ENCODE measurements at places on chromosomes 4 and X.

DNA sequence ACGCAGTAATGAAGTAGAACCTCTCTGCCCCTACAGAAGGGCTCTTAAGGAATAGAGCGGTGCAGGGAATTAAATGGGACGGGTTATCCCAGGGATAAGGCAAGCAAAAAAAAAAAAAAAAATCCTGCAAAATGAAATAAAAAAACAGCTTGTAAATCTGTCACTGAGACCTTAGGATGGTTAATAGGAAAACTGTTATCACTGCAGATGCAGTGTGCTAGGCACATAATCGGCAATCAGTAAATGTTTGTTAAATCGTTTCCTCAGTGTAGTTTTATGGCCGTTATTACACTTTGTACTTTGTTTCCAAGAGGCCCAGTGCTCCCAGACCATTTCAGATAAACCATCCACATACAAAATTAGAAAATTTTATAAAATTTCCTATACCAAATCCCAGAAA, 1.0 kb downstream of the HNRNPH2 start:
- DNase-seq = no peak

DNA sequence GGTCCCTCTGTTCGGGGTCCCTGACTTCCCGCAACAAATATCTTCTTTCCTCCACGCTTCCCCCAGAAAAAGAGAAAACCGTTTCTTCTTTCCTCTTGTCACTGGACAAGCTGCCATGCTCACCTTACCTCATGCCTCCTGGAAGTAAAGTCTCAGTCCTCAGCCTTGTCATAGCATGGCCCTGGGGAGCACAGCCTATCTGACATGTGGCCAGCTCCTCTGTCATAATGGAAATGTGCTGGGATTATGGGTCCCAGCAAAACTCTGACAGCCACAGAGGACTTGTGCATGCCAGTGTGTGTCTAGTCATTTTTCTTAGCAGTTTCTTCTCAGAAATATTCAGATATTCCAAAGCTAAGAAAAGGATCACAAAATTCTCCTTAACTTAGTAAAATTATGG, 122.4 kb downstream of the AASDH start:
- DNase-seq = no peak

DNA sequence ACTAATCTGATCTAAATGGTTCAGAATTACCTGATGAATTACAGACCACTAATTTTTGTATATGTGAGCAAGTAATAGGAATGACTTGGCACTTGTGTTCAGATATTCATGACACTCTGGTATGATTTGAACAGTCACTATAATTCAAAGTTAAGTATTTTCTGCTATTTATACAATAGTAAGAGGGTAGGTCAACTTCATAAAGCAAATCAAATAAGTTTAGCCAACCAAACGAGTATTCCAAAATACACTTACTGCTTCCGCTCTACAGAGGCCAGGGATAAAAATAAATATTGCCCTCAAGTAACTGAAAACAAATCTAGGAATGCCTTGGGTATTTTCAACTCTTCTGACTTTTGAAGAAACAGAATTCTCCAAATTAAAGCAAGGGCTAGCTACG, 9.1 kb downstream of the EMCN start:
- DNase-seq = no peak

GRCh38 chr4:53916431-53916889, 147.9 kb downstream of the CHIC2 start:
- DNase-seq = no peak

DNA sequence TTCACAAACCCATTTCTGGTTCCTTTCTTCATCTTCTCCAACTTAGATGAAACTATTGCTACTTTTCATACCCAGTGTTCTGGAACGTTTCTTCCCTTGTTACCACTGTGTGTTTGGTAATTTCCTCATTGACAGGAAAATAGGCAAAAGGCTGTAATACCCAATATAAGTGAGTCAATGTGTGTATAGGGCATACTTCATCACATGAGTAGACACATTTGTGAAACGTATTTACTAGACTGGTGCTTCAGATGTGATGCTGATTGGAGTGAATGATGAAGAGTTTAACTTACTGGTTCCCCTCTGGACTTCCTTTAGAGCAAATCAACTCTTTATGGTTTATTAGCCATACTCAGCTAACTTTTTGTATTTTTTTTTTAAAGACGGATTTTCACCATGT, 195.1 kb upstream of the ATP6AP2 start:
- no peak for DNase-seq

GRCh38 chr4:40731361-40731760, 18.4 kb upstream of the NSUN7 start:
- DNase-seq = no peak

DNA sequence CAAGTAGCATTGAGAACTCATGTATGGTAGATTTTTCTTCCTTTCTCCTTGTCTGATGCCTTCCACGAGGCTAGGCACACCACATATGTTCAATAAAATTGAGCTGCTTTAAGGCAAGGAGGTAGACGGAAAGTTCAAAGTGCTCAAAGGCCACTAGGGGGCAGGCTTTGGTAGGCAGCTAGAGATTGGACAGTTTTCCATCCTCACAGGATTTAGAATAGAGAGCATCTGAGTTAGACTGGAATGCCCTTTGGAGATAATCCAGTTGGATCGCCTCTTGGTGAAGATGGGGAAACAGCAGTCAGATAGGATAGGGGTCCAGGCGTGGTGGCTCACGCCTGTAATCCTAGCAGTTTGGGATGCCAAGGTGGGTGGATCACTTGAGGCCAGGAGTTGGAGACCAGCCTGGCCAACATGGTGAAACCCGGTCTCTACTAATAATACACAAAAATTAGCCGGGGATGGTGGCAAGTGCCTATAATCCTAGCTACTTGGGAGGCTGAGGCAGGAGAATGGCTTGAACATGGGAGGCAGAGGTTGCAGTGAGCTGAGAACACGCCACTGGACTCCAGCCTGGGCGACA, 30.4 kb downstream of the ELF4 start:
- peak; percentile 61 for DNase-seq

DNA sequence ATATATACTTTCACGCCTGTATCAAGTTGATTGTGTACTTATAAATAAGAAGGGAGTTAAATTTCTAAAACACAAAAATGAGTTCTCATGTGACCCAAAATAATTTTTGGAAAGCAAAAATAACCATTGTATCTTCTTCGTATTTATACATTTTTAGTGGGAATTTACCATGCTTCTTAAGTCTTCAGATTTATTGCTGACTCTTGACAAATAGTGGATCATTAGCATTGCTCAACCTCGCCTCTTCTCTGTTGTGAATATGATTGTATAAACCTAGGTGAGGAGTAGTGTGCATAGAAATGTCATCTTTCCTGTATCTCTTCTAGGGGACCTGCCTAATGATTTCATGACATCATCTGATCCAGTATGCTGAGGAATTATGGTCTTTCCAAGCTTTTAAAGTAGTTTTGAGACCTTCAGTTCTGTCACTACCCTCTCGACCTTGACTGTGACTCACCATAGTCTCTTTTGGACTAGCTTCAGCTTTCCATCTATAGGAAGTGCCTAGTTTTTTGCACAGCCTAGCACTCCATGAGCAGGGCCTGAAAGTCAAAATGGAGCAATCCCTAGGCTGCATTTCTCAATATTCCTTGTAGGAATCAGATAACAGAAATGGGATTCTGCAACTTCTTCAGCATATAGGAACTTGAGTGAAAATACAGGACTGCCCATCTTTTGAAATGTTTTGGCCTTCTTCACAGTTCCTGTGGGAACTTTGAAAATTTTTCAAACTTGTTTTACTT, 157.6 kb downstream of the ARX start:
- no peak for DNase-seq

- no peak for DNase-seq
Observed at GRCh38 chr4:173171098-173171497, 2.5 kb downstream of the GALNT7 start.

DNA sequence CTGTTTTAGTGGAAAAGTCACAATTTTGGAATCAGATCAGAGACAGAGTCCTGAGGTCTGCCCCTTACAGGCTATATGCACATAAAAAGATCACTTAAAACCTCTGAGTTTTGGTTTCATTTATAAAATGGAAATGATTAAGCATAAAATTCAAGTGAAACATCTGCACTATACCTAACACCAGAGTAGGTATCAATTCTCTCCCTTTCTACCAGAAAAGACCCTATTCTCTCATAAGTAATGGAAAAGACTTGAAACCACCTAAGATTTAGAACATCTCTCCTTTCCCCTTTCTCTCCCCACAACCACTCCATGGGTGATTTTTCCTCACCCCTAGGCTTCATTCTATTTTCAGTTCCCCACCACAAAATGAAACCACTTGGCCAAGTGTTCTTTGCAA, 907 bp downstream of the LHFPL1 start:
- no peak for DNase-seq

GRCh38 chr4:184722798-184723197, 11.1 kb downstream of the CENPU start:
- DNase-seq = no peak

DNA sequence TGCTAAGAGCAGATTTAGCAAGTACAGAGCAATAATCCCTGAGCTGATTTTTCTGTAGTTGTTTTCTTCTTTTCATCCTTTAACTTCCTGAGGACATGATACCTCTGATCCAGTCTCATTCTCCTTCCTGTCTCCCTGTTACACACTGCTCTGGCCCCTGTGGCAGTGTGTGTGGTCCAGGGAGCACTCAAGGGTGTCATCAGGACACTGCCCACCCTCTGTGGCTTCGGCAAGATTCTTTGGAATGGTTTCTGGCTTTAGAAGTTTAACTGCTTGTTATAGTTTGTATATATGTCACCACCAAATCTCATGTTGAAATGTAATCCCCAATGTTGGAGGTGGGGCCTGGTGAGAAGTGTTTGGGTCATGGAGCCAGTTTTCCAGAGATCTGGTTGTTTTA, 637.3 kb downstream of the BCOR start:
- no peak for DNase-seq

DNA sequence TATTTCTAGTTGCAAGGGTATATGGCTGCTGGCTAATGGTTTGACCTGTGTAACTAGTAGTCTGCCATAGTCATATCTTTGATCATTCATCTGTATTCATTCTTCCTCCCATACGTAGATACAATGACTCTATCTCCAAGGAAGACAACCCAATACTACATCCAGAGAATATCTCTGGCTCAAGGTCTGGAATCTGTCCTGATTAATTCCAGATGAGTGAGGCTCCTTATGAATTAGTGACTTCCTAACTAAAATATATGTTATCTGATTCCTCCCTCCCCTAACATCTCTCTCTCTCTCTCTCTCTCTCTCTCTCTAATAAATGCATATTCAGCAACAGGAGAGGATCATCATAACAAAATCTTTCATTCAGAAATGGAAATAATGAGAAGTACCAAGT, 641.5 kb downstream of the FAT4 start:
- DNase-seq = no peak

- DNase-seq = no peak
Observed at GRCh38 chr4:70992391-70992881, 1.0 kb upstream of the DCK start.

- no peak for DNase-seq
Observed at GRCh38 chr4:20042769-20043168, 208.9 kb upstream of the SLIT2 start.

GRCh38 chr4:150816491-150816890, 198.6 kb downstream of the LRBA start:
- DNase-seq = no peak

DNA sequence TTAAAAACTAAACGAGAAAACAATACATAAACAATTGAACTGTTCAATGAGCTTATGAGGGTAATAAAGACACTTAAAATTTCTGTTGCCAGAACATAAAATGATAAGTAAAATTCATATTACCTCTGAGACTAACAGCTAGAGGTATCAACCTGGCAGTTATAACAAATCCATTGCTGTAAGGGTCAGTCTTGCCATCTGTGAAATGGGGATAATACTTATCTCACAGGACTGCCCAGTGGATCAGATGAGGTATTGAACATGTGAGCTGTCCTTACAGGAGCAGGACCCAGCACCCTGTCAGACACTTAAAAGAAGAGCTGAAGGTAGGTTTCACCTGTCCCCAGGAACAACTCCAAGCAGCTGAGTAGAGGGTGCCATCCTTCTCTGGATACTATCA, 2.5 kb downstream of the TCEAL3 start:
- no peak for DNase-seq

- DNase-seq = no peak
Observed at GRCh38 chr4:8102831-8103230, 55.8 kb downstream of the ABLIM2 start.

DNA sequence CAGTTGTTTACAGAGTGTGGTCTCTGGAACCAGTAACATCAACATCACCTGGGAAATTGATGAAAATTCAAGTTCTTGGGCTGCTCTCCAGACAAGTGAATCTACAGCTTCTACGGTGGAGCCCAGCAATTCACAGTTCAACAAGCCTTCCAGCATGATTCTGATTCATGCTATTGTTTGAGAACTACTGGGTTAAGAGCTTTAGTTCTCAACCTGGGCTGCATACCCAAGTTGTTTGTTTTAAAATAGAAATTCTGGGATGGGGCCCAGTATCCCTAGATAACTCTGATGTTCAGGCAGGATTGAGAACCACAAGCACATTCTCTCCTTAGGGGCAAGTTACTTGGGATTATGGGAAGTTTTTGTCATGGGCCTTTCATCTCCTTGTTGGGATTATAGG, 37.9 kb upstream of the PGK1 start:
- no peak for DNase-seq

DNA sequence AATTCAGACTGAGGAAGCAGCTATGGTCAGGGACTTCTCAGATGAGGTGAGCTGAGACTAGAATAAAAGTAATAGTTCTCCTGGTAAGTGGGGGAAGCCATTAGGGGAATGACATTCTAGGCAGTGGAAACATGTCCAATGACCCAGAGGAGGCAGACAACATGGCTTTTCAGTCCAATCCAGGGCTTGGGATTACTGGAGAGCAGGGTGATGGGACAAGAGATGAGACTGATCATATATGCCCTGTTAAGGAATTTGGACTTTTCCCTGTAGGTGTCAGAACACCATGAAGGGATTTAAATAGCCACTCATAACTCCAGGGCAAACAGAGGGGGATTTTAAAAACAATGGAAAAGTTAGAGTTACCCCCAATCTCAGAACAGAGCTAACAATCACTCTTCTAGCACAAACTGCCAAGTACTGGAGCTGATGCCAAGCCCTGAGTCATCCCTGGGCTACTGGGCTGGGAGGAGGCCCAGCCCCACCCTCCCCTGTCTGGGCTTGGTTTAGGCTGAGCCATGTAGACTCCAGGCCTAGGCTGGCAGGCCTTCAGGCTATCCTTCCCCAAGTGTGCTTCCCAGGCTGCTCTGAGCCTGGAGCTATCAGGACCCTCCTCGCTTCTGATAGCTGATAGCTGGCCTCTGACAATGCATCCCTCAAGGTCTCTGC, 22.7 kb upstream of the MSN start:
- DNase-seq = no peak

DNA sequence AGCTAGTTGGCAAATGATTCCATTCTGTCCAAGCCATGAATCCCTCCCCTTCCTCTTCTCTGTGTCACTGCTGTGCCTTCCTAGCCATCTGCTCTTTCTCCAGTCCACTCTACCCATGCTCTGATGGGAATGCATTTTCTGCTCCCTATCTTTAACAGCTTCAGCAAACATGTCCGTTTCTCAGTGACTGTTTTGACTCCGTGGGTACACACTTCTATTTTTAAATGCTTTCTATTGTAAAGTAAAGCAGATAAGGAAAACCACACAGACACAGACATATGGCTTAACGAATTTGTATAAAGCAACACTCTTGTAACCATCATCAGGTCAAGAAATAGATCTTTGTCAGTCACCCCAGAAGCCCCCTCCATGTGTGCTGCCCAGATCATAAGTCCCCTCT, 72.4 kb upstream of the KLHL13 start:
- DNase-seq = no peak

Data from stimulated activated CD4-positive, alpha-beta T cell treated with anti-CD3 and anti-CD28 coated beads, TNF-alpha, amount 100 ng/mL, for 48 hours (primary cell).